Kidney (tissue), 22 donors: ENCODE measurements at places on chromosomes 6 and 20.

- DNase-seq = no peak
Observed at GRCh38 chr6:143034689-143035334, 25.9 kb upstream of the AIG1 start.

DNA sequence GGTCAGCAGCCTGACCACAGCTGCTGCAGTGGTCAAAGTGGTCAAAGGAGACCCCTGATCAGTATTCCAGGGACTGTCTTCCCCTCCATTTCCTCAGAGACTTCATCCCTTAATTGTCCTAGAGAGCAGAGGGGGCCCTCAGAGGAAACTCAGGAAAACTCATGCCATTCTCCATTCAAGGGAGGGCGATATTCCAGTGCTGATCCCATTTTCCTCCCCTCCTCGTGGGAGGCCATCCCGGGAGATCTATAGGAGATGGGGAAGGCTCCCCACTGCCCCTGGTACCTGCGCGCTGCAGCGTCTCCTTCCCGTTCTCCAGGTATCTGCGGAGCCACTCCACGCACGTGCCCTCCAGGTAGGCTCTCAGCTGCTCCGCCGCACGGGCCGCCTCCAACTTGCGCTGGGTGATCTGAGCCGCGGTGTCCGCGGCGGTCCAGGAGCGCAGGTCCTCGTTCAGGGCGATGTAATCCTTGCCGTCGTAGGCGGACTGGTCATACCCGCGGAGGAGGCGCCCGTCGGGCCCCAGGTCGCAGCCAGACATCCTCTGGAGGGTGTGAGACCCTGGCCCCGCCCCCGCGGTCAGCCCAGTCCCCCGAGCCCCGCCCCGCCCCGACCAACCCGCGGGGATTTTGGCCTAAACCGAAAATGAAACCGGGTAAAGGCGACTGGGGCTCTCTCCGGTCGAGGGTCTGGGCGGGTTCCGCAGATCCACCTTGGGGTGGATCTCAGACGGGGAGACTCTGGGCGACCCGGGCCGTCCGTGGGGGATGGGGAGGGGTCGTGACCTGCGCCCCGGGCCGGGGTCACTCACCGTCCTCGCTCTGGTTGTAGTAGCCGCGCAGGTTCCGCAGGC lies 878 bp downstream of the HLA-C start:
- peak; percentile 41 for DNase-seq

DNA sequence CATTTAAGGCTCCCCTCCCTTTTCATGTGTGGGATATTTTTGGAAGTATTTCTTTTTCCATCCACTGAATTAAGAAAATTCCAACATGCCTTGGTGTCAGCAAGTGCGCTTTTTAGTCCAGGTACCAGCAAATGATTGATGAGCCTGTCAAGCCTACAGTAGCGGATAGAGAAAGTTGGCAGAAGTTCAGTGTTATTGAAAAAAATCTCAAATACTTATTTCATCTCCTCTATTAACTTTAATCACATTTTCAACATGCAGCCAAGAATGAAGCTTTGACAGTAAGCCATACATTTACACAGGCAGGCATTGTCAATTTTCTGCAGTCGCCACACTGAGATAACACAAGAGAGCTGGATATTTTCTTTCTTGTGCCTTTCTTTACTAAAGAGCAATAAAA lies 50.4 kb downstream of the BLOC1S5 start:
- no peak for DNase-seq

DNA sequence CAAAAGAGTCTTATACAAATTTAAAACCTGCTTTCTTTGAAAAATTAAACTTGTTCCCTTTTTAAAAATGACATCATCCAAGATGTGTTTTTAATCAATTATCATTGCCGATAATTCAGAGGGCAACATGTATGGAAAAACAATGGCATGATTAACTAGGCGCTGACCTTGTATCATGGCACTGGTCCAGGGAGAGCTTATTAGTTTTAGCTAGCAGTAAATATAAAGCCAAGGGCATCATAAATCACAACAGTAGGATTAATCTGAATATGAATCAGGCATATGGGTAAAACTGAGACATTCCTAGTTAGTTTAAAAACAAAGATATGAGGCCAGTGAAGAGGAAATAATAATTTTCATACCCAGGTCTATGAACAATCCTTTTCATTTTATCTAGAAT lies 374.0 kb downstream of the HDGFL1 start:
- no peak for DNase-seq

DNA sequence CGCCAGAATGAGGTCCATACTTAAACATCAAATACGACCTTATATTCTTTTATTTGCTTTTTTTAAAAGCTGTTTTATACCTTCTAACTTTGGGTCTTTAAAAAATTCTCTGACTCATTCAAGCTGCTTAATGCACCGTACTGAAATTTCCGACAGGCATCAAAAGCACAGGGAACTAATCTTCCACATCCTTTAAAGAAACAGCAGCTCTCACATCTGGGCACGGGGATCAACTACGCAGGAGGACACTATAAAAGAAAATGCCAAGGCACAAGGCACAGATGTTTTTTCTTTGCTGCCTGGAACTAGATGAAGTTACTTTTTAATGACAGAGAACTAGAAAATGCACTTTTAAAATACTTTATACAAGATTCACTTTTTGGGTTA lies 112.4 kb upstream of the ARG1 start:
- DNase-seq = peak; percentile 12

DNA sequence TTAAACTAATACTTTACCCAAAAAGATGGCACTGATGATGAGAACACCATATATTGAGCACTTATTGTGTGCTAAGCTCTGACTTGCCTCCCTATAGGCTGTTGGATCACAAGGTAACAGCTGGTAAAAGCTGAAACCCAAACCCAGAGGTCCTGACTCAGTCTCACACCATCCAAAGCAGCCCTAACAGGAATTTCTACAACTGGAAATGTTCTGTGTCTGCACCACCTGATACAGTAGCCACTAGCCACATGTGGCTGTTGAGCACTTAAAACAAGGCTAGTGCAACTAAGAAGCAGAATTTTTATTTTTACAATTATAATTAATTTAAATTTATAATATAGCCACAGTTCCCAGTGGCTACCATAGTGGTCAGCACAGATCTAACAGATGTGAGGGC lies 15.6 kb upstream of the MATN4 start:
- DNase-seq = no peak

DNA sequence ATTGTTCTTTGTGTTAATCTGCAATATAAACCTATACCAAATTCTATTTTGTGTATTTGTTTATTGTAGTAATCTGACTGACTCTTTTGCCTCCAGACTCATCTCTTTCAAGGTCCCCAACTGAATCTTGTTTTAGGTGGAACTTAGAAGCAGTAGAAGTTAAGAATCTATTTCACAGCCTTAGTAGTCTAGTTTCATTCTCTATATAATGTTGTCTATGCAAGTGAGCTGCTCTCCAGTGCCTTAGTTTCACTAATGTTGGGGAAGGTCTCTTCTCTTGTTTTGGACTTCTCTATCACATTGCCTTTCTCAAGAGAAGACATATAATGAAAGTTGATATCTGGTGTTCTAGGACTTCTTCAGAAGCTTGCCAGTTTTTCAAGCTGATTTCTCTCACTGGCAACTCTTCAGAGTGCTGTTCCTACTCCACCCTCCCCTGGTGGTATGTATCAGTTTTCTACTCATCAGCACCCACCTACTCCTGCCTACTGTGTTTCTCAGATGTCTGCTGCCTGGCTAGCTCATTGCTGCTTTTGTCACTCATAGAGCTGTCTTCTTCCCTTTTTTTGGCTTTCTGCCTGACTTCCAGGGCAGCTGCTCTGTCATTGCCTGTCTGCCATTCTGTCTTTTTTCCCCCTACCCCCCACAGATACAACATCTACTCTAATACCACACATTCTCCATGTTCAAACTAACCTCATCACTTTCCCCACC lies 82.1 kb downstream of the PTPRA start:
- no peak for DNase-seq

DNA sequence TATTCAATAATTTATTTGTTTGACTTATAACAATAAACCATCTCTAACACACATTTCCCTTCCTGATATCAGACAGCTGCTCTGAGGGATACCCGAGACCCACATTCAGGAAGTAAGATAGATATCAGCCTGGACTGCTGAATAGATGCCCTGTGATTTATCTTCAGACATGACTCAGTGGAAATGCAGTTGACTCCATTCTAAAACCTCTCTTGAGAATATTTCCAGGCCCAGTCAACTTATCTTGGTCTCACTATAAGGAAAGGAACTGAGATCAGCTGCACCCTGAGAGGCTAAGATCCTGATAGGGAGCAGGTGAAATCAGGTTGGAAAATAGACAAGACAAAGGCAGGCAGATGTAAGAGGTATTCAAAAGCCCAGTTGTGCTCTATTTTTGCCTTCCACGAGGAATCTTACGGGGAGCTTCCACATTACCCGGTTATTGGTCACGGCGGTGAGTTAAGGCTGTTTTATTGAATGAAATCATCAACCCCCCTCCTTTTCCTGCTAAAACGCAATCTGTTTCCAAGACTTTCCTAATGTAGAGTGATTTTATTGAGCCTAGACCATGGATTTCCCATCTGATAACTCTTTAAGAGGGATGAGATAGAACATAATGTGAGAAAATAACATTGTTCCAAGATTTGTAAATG lies 25.5 kb downstream of the C6orf15 start:
- DNase-seq = no peak

GRCh38 chr6:97586344-97586743 lies 303.3 kb upstream of the MMS22L start:
- DNase-seq = no peak

DNA sequence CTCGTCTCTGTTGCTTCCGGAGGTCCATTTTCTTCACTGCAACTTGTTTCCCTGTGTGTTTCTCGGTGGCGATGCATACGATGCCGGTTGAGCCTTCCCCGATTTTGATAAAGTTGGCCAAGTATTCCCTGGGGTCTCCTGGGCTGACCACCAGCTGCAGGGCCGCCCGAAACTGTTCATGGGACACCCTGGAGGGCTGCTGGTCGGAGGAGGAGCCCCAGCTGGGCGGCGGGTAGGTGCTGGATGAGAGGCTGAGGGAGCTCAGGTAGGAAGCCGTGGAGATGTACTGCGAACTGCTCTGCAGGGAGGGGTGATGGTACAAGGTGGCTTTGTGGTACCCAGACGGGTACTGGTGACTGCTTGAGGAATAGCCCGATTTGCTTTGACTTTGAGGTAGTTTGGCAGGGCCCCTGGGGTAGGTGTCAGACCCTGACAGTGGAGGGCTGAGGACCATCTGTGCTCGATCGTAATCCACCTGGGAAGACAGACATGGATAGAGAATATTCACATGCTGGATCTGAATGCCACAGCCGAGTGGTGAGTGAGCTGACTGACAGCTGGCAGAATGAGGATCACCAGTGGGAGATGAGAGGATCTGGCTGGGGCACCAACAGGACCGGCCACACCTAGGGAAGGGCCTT lies 51.6 kb downstream of the LAMP5 start:
- no peak for DNase-seq

GRCh38 chr20:53001498-53002301 lies 29.5 kb downstream of the TSHZ2 start:
- no peak for DNase-seq

- DNase-seq = no peak
Observed at GRCh38 chr6:145752638-145753037, 17.3 kb upstream of the EPM2A start.

- DNase-seq = no peak
Observed at GRCh38 chr6:42471142-42471541, 19.4 kb upstream of the TRERF1 start.

GRCh38 chr20:46270977-46271744 lies 37.1 kb downstream of the CDH22 start:
- DNase-seq = no peak

GRCh38 chr6:31122791-31123706 lies 2.8 kb upstream of the CDSN start:
- no peak for DNase-seq

DNA sequence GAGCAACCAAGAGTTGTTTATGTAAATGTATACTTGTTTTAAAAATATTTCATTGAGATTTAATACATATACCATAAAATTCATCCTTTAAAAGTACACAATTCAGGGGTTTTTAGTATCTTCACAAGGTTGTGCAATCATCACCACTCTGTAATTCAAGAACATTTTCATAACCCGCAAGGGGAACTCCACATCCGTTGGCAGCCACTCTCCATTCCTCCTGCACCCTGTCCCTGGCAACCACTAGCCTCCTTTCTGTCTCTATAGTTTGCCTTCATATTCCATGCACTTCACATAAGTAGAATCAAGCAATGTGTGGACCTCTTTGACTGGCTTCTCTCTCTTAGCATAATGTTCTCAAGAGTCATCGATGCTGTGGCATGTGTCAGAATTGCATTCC lies 104.2 kb upstream of the PDE10A start:
- no peak for DNase-seq

DNA sequence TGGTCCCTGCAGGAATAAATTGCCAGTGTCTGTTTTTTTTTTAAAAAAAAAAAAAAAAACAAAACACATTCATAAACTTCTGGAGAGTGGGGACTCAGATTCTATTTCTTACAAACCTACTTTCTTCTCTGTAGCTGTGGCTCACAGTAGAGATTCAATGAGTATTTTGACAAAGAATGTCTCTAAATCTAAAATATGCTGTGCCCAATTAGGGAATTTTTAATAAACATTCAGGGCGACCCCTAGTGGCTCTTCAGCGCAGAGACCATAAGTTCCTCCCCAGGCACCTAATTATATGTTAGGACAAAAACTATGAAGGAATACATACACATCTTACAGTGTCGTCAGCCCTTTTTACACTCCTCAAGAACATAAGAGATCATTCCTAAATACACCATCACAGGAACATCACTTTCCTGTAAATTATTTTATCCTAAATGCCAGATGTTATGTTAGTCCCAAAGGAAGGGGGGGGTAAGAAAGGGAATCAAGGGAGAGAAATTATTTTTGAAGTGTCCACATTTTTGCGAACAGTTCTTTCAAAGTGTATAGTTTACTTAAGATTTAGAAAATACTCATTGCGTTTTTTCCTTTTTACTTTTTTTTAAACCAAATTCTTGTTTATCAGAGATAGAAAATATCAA lies 21.8 kb upstream of the NAA20 start:
- peak; percentile 76 for DNase-seq

DNA sequence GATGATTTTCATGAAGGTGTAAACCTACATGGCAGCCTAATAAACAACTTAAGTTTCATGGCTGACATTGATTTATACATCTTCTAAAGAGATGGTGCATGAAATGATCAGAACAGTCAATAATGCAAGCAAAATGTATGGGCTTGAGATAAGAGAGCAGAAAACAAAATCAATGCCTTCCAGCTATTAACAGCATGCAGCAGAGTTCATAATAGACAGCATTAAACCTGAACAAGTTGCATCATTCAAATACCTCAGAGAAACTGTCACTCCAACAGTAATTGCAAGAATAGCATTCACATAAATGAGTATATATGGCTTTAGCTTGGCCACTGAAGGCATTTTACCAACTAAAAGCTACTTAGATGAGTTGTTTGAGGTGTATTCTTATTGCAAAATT lies 319.6 kb upstream of the ARID1B start:
- DNase-seq = no peak
